Stimulated activated memory B cell treated with anti-CD40 and anti-IgM and Interleukin-4, amounts not matched to agents 10 μg/mL and 1 μg/mL and 100 μg/mL, for 72 hours (primary cell): ENCODE measurements at places on chromosomes 6 and 20.

DNA sequence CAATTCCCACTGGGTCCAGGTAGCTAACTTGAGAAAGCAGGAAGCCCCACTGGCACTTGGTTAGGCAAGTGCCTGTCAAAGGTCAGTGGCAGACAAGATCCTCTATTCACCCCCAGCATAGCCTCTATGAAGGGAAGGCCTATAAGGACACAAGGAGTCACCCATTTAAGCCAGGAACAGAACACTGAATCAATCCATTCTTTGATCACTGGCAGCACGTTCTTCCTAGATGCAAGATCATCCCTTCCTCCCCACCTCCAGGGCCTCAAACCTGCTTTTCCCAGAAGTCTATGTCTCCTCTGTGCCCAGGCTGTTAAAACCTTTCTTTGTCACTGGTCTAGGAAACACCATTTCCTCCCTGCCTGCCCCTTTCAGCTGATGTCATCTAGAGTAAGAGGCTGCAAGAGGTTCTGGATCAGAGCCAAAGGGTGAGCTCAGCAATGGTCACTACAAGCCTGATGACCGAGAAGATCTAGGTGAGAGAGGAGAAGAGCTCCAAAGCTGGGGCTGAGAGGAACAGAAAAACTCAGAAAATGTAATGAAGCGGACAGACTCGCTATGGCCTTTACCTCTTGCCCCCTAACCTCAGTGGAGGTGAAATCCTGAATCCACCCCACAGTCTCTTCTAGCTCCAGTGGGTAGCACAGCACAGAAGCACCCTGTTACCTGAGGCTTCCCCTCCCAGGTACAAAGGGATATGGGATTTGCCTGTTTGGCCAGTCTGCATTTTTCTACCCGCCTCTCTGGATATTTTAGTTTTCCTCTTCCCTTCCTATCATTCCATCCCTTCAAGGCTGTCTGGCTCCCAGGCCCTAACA is 1.8 kb downstream of the GTPBP2 start:
- no peak for ATAC-seq

DNA sequence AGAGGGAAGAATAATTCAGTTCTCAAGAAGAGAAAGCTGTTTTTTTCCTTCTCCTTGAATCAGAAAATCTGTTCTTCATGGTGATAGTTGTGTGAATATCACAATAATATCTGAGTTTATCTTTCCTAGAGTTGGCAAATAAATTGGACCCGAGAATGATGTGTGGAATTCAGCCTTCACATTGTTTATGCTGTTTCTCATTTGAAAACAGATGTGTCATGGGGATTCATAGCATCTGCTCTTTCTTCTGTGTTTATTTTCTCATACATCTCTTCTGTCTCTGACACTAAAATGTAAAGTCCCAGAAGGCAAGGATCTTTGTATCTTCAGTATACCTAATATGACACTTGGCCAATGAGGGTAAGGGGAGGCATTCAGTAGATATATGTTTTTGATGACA is 103.6 kb upstream of the SGK1 start:
- ATAC-seq: no peak

- ATAC-seq: no peak
Measured at GRCh38 chr6:133894795-133895358, 6.0 kb downstream of the TCF21 start.

DNA sequence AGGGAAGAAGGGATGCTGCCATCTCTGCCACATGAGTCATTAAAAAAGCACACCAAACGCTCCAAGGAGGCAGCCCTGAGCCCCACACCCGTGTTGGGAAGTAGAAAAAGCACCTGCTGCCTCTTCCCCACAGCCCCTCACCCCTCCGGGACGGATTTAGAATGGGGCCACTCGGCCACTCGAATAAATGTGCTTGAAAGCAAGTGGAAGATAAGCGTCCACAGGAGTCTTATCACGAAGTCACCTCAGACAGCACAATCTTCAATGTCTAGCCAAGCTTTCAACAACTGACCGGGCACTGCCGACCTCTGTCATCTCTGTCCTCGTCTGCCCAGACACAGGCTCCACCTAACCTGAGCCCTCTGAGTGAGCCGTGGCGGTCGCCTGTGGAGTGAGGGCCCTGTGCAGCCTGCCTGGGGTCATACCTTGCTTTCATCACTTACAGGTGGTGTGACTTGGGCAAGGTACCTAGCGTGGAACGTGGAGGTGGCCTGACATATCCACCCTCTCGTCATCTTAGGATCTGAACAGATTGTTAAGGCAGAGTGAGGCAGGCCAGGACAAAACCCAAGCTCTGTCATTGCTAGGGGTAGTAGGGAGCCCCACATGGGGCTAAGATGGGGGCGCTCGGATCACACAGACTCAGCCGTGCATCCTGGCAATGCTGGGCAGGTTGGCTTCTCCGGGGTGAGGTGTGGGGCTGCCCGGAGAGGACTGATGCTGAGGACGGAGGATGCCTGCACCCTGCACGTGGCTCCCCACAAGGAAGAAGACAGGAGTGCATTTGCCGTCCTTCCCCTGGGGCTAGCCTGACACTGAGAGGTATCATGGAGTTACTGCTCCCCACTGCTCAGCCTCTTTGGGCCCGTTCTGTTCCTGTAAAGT is 34.8 kb downstream of the PSMG4 start:
- no peak for ATAC-seq

DNA sequence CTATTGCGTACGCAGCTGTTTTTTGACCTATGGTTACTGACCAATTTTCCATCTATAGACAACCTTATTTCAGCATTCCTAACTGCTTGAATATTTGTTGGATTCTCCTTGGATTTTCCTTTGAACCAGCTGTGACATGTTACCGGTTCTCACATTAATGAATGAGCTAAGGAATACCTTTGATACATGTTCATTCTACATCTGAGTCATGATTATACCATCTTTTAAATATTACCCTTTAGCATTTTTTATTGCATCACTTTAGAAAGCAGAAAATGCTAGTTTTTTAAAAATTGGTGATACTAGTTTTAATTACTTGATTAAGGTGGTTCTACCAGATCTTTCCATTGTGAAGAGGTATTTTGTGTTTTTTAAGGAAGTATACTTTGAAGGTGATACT is 1.9 kb upstream of the IGF2R start:
- no peak for ATAC-seq

GRCh38 chr6:105755885-105756284 is 330.3 kb upstream of the PRDM1 start:
- no peak for ATAC-seq

- no peak for ATAC-seq
Measured at GRCh38 chr6:89385156-89385667, 26.9 kb downstream of the RRAGD start.

DNA sequence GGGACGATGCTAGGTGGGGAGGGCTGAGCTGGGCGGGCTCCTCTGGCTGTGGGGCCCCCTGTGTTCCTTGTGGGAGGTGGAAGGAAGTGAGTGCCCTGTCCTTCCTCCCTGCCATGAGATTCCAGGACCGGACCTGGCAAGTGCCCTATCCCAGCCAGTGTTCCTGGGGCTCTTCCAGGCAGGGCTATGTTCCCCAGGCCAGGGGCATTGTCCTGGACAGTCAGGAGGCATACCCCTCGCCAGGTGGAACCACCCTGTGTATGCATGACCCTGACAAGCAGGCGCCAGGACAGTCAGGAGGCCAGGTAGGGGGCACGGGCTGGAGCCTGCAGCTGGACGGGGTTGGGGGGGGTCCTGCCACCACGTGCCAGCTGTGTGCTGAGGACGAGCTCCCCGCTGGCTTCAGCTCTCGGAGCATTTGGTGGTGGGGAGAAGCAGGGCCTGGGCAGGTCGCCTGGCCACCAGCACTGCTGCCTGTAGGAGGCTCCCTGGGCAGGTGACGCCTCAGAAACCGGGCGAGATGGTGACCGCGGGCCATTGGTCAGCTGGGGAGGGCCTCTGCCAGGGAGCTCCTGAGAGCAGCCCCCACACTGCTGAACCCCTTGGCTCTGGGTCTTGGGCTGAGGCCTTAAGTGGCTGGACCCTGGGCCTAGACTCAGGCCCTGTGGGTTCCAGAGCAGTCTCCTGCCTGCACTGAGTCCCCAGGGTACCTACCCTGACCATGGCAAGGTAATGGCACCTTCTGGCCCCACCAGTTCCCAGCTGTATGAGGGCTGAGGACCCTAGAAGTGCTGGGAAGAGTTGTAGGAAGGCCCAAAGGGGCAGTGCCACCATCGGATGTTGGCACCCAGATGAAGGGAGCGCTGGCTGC is 694 bp downstream of the SLC17A9 start:
- ATAC-seq: peak; percentile 2

DNA sequence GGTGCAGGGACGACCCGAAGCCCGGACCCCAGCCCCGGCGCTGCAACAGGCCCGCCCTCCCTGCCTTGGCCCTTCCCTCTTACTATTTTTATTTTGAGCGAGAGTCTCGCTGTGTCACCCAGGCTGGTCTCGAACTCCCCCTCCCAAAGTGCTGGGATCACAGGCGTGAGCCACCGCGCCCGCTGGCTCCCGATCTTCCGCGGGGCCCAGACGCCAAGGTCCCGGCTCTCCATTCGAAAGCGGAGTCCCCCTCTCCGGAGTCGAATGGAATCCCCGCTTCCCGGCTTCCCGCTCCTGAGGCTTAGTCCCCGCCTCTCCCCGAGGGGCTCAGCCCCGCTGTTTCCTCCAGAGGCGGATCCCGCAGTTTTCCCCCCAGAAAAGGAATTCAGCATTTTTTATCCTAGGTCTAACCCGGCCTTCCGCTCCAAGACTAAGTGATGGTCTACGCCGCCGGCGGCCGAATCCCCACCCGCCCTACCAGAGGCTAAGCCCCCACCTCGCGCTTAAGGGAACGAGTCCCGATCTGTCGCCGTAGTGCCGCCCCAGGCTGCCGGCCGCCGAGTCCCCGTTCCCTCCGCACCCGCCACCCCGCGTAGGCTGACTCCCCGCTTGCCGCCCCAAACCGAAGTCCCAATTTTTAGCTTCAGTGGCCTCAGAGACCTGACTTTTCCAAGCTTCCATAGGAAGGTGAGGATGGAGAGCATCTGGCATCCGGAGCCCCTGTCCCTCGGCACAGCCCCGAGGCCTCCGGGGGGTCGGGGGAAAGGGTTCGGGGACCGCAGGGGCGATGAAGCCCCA is 11.5 kb upstream of the TMC2 start:
- peak; percentile 76 for ATAC-seq

DNA sequence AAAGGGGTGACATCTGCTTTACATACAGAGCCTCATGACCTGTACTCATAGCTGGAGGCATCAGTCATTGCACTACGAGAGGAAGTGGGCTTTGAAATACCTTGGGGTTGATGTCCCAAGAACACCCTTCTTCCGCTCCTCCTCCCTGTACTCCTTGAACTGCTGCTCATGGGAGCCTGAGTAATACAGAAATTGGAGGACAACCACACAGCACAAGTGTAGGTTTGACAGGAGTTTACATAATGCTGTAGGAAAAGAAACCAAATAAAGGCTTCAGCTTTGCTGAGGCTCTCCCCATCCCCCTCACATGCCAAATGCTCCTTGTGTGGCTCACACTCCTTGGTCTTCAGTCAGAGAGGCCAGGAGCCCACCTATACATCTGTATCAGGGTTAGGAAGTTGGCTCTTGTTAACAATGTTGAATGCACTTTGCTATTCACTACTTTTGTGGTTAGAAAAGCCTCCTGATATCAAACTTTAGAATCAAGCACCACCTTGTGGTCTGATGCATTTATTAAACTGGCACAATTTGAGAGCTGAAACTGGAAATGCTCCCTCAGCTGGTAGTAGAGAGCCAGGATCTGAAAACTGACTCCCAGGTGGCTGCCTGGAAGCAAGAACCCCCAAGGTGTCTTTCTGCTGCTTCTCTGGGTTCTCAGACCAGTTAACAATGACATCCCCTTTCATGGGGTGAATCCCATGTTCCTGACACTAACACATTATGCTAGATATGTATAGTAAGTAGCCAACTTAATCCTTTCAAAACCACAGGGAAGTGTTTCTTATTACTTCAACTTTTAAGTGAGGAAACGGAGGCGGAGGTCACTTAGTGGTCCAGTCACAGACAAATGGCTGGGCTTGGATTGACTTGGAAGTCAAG is 56.2 kb upstream of the EDN1 start:
- ATAC-seq: peak; percentile 71

DNA sequence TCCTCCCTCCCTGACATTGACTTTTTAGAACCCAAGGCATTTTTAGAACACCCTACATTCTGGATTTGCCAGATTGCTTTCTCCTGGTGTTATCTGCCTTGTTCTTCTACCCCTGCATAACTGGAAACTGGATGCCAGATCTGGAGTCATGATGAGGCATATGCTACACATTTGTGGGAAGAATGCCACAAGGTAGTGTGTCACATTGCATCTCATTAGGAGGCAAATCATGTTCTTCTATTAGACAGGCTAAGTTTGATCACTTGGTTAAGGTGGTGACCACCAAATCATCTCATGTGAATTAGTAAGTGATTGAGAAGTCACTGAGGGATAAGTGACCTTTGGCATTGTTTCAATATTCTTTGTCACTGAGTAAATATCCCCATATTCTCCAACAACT is 12.9 kb upstream of the NKX2-2 start:
- no peak for ATAC-seq

DNA sequence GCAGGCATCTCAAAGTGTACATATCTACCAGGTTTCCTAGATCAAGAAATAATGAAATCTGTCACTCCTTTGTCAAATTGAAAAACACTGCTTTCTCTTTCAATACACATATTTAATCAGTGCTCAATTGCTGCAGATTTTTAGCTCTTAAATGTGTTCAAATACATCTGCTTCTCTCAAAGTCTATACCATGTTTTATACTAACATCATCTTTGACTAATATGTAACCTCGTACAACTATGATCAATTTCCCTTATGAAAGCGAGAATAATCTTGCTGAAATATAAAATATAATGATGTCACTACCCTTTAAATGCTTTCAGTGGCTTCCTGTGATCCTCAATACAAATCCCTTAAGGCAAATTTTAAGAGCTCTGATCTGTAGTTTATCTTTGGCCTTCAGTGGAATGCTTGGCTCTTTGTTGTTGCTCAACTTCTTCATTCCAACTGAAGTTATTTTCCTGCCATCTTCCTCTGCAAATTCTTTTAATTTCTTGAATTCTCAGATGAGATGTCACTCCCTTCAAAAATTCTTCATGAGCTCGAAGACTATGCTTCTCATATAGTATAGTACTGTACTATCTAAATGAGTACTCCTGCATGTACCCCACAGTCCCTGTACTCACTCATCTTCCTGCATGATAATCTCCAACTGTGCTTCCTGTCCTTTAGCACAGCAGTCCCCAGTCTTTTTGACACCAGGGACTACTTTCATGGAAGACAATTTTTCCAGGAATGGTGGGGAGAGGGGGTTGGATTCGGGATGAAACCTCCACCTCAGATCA is 545.1 kb upstream of the GJE1 start:
- ATAC-seq: no peak

DNA sequence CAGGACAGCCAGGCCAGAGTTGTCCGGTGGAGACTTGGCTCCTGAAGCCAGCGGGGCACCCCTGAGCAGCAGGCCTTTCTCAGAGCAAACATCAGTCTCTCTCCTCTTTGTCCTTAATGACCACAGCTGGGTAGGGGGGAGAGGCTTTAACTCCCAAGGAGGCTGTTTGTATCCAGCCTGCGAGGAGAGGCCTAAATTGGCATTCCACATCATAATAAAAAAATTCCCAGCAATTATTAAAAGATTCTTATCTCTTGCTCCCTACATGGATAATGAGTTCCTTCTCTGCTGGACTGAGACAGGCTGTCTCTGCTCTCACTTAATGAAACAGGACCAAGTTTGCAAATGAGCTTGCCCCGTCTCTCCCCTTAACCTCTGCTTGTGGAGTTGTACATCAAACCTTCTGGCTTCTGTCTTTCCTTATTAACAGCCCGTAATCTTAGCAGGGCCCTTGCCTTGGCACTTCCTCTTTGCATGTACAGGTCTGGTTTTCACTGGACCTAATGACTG is 838.2 kb downstream of the MAFB start:
- no peak for ATAC-seq
